ENCODE measurements at places on chromosomes 12 and 14.

- DNase-seq: no peak
Observed at GRCh38 chr14:89158701-89159100, 258.3 kb downstream of the FOXN3 start.

DNA sequence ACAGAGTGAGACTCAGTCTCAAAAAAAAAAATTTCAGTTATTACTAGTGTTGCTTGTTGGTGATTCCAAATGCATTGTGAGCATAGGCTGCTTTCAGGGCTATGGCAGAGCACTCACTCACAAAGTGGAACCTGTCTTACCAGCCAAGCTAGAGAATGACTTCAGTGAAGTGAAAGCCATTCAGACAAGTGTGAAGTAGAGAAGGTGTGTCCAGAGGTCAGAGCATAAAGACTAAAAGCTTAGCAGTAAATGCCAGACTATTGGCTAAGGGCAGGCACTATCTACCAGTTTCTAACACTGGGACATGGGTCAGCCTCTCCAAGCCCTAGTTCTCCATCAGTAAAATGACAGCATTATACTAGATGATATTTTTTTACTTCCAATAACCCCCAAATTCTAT, 12.7 kb downstream of the PPP1R36 start:
- no peak for DNase-seq

- DNase-seq: no peak
Observed at GRCh38 chr14:32028599-32028998, 48.5 kb upstream of the ARHGAP5 start.

GRCh38 chr14:65025818-65026217, 39.1 kb downstream of the FNTB start:
- DNase-seq: no peak

GRCh38 chr12:14193639-14194038, 171.8 kb upstream of the ATF7IP start:
- no peak for DNase-seq

GRCh38 chr12:54196396-54196795, 7.6 kb upstream of the SMUG1 start:
- no peak for DNase-seq

- no peak for DNase-seq
Observed at GRCh38 chr14:85466678-85467077, 63.3 kb upstream of the FLRT2 start.

- DNase-seq: peak; percentile 24
Observed at GRCh38 chr14:31286456-31287293, 79.1 kb upstream of the HECTD1 start.

All from Jurkat, Clone E6-1 (cell line).